ENCODE measurements at places on chromosomes 4 and X.

DNA sequence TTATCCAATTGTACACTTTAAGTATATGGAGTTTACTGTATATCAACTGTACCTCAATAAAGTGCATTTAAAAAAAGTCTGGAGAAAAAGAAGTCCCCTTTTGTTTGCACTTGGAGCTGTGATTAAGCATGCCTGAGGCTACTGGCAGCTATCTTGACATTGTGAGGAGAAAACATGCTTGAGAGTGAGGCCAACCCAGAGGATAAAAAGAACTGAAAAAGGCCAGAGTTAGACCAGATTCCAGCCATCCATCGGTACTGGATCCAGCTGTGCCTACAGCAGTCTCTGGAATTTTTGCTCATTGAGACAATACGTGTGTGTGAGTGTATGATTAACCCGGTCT, 57.4 kb downstream of the LGI2 start:
- DNase-seq, result no peak

DNA sequence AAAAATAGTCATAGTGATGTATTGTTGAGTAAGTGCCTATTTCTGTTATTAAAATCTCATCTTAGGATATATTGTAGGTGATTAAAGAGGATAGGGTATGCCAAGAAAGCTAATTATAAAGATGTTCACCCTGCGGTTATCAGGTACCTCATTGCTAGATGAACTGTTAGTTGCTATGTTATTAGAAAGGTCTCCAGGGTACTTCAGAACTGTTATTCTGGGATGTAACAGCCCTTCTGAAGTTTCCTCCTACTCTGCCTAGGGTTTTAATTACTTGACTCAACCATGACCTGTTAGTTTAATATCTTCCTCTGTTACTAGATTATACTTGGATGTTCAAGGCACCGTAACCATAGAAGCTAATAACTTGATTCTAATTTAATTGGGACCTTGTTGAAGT, 15.4 kb downstream of the TMPRSS11E start:
- no peak for DNase-seq

- no peak for DNase-seq
Measured at GRCh38 chr4:25190407-25190806, 30.2 kb upstream of the SEPSECS start.

- DNase-seq, result no peak
Measured at GRCh38 chrX:112211459-112211858, 128.9 kb upstream of the TRPC5 start.

DNA sequence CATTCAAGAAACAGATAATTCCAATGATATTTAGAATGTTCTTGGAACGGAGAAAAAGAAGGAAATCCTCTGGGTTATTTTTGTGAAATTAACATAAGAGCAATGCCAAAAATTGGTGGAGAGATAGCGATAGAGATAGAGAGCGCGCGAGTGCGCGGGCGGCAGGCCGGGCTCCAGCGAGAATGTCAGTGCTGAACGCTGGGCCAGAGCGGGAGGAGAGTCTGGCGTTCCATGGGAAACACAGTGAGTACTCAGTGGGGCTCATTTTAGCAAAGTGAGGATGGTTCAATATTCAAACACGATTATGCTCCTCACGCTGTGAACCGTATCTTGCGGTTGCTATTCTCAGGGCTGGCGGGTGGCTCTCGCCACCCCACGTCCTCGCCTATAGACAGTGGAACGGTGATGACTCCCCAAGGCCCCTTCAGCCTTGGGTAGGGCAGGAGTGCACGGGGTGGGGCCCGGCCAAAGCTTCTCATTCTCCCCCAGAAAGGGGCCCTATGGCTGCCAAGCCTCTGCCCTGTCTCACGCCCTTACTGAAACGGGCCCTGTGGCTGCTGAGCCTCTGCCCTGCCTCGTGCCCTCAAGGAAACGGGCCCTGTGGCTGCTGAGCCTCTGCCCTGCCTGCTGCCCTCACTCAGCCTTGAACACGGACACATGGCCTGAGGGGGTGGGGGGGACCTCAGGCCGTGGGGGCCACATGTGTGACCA, 16.9 kb downstream of the CPLX1 start:
- no peak for DNase-seq

GRCh38 chrX:7689791-7690412, 153.1 kb upstream of the VCX start:
- no peak for DNase-seq

DNA sequence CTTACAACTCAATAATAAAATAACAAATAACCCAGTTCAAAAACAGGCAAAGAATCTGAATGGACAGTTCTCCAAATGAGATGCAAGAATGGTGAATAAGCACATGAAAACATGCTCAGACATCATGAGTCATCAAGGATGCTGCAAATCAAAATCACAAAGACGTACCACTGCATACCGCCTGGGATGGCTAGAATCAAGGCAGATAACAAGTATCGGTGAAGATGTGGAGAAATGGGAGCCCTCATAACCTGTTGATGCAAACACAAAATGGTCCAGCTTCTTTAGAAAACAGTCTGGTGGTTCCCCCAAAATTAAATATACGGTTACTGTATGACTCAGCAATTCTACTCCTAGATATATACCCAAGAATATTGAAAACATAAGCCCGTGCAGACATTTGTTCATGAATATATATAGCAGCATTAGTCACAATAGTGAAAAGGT, 32.5 kb downstream of the AKAP4 start:
- no peak for DNase-seq

- no peak for DNase-seq
Measured at GRCh38 chr4:86856896-86857295, 7.7 kb upstream of the SLC10A6 start.

- no peak for DNase-seq
Measured at GRCh38 chr4:56051710-56052075, 102.9 kb downstream of the CEP135 start.

- no peak for DNase-seq
Measured at GRCh38 chr4:139802488-139802887, 136.9 kb downstream of the MGST2 start.

DNA sequence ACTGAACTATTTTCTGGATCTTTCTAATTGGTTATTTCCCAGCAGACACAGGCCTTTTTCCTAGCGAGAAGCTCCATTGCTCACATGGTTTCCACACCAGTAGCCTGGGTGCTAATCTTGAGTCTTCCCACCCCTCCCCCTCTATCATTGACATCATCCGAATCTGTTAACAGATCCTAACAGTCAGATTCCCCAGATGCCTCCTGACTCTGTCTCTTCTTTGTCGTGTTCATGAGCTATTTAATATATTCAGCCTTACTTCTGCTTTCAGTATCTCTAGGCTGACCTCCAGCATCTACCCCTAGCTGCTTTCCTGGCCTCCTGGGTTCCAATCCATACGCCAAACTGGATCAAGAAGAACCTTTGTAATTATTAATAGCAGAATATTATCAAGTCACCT, 85.0 kb downstream of the CLNK start:
- DNase-seq, result no peak

DNA sequence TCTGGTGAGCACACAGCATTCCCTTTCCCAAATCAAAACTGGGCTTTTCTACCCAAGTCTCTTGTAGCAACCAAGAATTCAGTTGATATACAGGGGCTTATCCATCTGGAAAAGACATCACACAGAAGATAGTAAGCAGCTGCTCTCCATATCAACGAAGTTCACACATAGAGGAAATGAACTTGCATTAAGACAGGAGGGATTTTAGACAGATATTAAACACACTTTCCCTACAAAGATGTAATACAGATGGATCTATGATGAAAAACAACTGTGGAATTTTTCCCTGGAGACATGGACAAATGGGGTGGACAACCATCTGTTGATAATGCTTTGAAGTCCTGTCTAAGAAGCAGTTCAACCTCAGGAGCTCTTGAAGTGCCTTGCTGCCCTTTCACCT, 9.8 kb upstream of the PDE5A start:
- no peak for DNase-seq

DNA sequence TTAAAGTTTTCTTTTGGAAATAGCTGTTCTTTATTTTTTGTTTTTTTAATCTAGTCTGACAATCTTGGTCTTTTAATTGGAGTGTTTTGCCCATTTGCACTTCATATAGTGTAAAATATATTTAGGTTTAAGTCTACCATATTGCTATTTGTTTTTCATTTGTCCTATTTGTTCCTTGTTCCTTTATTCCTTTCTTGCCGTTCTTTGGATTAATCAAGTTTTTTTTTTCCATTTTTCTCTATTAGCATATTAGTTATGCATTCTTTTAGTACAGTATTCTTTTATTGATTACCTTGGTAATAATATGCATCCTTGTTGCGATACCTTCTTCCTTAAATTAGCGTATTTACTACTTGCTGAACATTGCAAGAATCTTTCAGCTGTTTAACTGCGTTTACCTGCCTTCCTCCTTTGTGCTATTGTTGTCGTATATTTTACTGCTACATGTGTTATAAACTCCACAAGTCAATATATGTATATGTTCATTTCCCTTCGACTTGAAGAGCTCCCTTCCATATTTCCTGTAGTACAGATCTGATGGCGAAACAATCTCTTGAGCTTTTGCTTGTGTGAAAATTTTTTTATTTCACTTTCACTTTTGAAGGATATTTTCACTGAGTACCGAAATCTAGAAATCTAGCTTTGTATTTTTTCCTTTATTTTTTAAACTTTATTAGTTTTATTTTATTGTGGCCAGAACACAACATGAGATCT, 23.9 kb upstream of the RNF212 start:
- no peak for DNase-seq

- DNase-seq, result no peak
Measured at GRCh38 chr4:3255611-3256186, 6.7 kb downstream of the MSANTD1 start.

DNA sequence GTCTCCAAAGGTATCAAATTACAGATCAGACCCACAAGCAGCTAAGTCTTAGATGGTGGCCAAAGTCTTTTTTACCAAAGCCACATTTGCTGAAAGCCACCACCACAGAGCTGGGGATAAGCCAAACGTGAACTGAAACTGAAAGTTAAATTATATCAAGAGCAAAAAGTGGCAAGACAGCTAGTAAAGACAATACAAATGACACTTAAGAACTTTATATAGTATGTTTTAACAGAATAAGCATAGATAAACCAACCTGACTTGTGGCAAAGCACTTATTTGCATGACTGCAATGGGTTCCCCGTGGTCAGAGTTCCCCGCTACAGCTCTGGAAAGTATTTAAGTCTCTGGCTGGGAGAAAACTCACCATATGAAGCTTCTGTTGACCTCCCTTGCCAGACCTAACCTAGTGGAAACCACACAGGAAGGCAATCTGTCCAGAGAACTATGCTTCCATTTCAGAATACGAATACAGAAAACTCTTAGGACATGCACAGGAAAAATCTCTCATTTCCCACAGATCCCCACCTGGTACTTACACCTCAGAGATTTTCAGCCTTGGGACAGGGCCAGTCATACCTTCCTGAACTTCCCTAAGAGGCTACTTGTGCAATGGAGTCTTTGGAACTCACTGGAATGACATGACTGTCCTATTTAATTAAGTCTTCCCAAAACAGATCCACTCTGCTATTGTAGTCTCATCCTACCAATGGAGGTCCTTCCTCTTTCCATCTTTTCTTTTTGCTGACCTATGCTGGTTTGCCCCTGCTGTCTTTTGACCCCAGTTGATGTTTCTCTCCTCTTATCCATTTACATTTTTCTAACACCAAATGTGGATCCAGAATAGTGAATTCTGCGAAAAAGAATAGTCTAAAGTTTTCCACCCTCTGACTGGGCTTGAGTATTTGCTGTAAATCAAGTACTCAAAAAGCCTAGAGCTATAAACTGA, 225.1 kb downstream of the NR3C2 start:
- DNase-seq, result no peak

DNA sequence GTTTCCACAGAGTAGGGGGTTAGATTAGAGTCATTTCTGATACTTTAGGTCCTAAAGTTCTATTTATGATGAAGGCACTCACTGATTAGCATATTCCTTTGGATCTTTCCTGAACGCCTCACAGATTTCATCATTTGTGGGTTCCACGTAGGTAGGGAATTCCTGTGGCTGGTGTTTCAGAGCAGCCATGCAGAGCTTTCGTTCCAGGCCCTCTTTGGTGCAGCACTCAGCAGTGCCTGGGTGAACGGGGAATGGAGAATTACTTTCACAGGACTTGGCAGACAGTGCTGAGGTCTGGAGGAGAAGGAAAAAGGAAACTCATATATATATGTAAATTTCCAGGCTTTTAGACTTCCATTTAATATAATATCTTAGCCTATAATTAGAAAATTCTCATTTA, 18.5 kb downstream of the GC start:
- no peak for DNase-seq

DNA sequence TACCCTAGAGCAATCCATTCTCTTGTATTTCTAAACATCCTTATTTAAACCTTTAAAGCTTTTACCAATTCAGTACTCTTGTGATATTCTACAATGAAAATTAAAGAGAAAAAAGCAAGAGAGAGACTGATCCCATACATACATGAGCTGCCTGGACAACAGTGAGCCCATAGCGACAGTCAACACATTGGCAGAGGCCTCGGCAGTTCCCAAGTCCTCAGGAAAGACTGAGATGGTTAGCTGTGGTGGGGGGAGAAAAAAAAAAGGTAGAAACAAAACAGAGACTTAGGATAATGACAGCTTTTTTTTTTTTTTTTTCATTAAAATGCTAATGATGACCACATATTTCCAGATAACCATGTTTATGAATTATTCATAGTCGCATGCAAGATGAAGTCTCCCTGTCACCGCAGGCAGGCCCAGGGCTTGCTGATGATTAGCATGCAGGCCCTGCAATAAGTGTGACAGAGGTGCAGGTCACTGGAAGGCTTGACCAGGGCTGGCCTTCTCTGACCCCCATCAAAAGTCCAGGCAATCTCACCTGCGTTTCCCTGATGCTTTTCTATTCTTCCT, 148.8 kb downstream of the APBB2 start:
- DNase-seq, result no peak

- no peak for DNase-seq
Measured at GRCh38 chr4:143320113-143320512, 16.6 kb upstream of the GAB1 start.

GRCh38 chrX:152878976-152879755, 18.7 kb upstream of the ZNF185 start:
- no peak for DNase-seq

GRCh38 chr4:156101571-156101970, 147.9 kb upstream of the CTSO start:
- DNase-seq, result no peak

GRCh38 chrX:38205039-38205438, 15.6 kb downstream of the SRPX start:
- DNase-seq, result no peak

GRCh38 chrX:18102006-18102405, 118.7 kb downstream of the BEND2 start:
- DNase-seq, result no peak

DNA sequence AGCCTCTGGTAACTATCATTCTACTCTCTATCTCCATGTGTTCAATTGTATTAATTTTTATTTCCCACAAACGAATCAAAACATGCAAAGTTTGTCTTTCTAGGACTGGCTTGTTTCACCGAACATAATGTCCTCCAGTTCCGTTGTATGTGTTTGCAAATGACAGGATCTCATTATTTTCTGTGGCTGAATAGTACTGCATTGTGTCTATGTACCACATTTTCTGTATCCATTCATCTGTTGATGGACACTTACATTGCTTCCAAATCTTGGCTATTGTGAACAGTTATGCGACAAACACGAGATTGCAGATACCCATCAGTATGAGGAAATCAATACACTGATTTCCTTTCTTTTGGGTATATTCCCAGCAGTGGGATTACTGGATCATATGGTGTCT, 8.4 kb upstream of the LDOC1 start:
- no peak for DNase-seq

GRCh38 chr4:77699731-77700210, 94.2 kb downstream of the CXCL13 start:
- no peak for DNase-seq
